ENCODE measurements at places on chromosomes 6 and 20.

DNA sequence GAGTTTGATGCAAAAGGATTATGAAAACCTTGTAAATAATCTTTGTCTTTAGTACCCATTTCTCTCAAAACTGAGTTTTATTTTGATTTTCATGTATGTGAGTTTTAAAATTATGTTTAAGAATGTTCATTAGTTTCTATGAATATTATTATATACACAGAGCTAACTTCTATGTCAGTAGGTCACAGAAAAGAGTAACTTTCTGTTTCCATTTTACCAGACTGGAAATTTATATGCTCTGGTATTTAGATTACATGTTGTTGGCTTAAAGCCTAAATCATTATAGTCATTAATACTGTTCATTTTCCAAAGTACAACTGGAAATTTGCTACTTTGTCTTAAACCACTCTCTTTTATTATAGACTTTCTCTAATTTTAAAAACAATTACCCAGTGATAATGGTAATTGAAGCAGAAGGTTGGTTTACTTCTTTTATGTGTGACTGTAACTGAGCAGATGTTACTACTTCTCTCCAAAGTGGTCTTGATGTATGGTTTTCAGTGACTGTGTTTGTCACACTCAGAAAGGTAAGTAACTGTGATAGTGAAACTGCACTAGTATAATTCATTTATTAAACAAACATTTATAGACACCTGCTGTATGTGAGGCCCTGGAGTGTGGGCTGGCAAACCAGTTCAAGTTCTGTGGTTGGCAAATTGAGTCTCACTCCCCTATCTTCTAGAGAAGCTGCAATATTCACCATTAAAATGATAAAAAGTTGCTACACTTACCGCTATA, 13.2 kb downstream of the CRYBG1 start:
- DNase-seq = no peak

GRCh38 chr20:62234339-62234738, 4.0 kb upstream of the OSBPL2 start:
- no peak for DNase-seq

DNA sequence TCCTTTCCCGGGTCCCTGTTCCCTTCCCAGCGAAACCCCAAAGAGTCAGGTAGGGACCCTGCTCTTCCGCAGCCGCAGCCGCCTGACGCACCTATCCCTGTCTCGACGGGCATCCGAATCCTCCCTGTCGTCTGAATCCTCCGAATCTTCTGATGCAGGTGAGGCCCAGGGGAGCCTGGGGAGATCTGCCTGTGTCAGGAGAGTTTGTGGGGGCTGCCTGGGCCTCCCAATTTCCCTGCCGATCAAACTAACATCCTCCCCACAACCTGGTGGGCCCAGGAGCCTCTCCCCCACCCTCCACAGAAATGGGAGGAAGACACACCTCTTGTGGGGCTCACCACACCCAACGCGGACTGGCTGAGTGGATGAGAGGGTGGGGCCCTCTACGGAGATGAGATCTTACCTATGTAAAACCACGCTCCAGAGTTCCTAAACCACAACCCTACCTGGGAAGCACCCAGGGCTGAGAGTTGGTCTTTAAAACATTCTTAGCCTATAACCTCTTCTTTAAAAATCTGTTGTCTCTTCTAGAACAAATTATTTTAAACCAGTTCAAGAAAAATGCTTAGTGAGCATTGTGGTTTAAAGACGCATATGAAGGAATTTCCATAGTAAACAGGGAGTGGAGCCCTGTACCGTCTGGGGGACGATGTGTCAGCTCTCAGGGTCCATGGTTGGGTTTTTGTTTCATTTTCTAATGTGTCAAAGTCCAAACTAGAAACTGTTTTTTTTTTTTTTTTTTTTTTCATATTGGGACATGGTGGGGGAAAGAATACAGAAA, 1.7 kb downstream of the CDC25B start:
- no peak for DNase-seq

GRCh38 chr6:139373928-139374356, 506 bp downstream of the CITED2 start:
- DNase-seq = no peak

GRCh38 chr6:21406316-21406715, 187.2 kb upstream of the SOX4 start:
- no peak for DNase-seq

DNA sequence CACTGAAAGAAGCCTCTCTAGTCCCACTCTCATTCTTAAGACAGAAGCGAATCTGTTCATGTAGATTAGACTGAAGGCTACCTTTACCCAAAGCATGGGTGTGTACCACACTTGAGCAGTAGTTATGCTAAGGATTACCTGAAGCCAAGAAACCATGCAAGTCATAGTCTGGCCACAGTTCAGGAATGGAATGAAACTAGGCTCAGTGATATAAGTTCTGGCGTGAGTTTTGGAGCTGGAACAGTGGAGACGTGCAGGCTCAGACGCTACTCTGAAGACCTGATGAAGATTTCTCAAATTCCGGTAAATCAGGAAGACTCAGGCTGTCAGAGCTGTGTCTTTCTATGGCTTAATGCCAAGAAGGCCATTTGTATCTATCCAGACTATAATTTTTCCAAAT, 219.9 kb downstream of the HDGFL1 start:
- no peak for DNase-seq

DNA sequence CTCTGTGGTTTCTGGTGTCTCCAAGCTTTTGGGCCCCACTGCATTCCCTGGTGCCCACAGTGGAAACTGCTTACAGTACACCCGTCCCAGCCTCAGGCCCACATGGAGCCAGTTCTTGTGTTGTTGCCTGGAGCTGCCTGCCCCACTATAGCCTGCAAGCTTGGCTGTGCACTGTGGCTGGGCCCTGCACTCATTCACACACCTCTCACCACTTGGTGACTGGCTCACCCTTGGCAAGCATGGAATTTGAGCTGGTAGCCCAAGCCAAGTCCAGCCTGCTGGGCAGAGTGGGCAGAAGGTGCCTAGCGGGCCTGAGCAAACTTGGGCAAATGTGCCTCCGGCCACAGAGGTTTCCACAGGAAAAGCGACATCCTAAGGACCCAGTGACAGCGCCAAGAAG, 472.3 kb downstream of the MMUT start:
- no peak for DNase-seq

- DNase-seq = no peak
Observed at GRCh38 chr6:7129784-7130569, 22.2 kb downstream of the RREB1 start.
